NCI-H460 (cell line): ENCODE measurements at places on chromosomes 2 and 18. TPM values are rescaled to one million over a fixed set of nuclear protein-coding genes. Genes with fewer than 3 reads are reported as not detected.

GRCh38 chr18:36700955-36701354, 127.8 kb downstream of the TPGS2 start:
- DNase-seq, result no peak

DNA sequence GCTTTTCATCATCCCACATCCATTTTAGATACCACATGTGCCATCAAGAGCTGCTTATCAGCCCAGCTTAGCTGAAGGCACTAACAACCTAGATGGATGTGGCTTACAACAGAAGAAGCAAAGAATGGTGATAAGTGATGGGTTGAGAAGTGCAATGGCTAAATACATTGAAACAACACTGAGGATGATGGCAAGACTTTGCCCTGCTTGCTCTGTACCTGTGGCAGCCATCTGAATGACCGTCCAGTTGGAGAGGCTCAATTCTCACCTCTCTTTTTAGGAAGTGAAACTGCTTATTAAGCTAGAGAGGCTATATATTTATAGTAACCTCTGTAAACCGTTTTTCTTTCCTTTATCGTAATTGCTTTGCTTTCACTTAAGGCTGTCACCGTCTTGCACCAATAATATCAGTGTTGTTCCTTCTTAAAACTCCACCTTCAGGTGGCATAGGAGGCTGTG, 5.7 kb downstream of the GPATCH11 start:
- no peak for DNase-seq

GRCh38 chr18:68533641-68534040, 181.3 kb downstream of the TMX3 start:
- DNase-seq, result no peak

GRCh38 chr2:176112375-176113302, 3.9 kb upstream of the HOXD10 start:
- no peak for DNase-seq

INPP1 gene
- total RNA-seq, result 12.0 and 12.6 TPM in 2 replicates

DNA sequence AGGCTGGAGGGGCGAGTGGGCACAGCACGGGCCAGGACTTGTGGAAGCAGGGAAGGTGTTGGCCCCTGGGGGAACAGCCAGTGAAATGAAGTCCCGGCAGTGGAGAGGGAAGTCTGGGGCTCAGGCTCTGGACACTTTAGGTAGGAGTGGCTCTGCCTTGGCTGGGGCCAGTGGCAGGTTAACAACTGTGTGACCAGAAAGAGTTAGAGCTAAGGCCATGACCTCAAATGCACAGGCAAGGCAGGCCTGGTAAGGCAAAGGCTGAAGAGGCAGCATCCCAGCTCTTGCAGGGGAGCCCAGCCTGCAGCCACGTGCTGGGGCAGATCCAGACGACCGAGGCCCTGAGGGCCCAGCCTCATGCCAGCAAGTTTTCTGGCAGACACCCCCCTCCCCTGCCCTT, 21.5 kb downstream of the PCARE start:
- DNase-seq, result no peak

DNA sequence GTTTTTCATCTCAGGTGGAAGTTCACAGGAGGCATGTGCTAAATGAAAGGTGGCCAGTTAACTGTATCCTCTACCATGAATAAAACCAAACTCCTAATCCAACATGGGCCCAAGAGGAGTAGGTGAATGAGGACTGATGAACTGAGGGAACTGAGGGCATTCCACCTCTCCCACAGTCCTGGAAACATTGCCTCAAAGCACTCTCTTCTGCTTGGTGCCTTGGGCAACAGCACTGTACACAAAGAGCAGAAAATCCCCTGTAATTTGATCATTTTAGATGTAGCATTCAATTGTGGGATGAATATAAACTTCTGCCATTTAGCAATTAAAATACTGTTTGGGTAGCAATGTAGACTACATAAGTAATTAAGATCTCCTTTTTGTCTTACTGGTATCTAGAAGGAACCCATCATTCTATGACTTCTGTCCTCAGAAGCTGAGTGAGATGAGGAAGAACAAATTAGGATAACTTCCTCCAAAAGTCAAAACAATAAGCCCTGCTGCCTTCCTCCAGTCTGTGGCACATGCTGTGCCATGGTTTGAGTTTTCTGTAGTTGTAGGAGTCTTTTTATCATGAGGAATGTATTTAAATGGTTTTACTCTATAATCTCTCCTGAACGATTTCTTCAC, 86.7 kb upstream of the ZEB2 start:
- no peak for DNase-seq

DNA sequence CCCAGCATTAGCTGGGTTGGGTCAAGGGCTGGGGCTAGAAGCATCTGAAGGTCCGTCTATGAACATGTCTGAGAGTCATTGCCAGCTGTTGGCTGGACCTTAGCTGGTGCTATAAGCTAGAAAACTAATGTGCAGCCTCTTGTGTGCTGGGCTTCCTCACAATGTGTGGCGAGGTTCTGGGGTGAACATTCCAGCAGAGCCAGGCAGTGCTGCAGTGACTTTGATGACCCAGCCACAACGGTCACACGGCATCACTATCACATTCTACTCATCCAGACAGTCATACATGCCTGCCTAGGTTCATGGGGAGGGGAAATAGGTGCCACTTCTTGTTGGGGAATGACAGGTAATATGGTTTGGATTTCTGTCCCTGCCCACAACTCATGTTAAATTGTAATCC, 260.5 kb downstream of the CYP26B1 start:
- no peak for DNase-seq
